ENCODE measurements at places on chromosomes 7 and 10.
A peak's percentile ranks its signal among the peaks of the same experiment; 100 is the strongest.

DNA sequence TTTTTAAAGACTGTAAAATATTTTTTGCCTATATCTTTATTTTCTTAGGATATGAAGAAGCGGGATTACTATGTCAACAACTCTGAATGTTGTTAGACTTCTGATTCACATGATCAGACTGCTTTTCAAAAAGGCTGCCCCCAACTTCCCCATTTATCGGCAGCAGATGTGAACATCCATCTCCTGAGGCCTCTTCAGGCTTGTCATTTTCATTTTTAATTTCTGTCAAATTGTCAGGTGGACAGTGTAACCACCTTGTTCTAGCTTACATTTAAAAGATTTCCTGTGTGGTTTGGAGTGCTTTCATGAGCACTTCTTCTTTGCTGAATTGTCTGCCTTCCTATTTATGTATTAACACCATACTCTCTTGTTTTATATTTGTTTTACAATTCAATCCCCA lies 78.8 kb upstream of the GSDME start:
- no peak for DNase-seq

GRCh38 chr7:156558198-156558597 lies 82.4 kb upstream of the RNF32 start:
- DNase-seq: peak; percentile 23

DNA sequence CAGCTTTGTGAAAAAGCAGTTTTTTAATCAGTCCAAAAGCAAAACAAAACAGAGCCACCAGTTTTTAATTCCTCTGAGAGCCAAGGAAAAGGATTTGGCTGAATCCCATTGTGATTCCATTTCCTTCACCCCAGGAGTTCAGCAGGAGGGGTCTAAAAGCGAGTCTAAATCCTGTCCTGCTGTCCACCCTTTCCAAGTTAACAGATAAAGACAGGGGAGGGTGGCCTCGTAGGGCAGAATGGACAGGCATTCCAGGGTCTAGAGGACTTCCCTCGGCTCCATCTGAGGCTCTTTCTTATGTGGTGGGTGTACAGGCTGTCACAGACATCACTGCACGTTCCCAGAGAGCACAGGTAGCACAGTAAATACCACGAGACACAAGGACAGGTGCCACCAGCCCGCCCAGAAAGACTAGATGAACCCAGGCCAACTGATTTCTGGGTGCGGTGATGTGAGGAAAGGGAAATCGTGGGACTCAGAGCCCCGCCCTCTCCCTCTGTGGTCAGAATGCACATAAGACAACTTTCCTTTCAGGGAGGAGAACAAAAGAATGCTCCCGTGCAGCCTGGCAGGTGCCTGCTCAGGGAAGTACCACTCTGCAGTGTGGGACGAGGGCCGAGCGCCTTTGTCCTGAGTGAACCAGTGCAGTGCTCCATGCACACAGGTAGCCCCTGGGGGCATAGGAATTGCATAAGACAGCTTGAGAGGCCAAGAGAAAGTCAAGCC lies 119.7 kb downstream of the ABLIM1 start:
- DNase-seq: no peak

DNA sequence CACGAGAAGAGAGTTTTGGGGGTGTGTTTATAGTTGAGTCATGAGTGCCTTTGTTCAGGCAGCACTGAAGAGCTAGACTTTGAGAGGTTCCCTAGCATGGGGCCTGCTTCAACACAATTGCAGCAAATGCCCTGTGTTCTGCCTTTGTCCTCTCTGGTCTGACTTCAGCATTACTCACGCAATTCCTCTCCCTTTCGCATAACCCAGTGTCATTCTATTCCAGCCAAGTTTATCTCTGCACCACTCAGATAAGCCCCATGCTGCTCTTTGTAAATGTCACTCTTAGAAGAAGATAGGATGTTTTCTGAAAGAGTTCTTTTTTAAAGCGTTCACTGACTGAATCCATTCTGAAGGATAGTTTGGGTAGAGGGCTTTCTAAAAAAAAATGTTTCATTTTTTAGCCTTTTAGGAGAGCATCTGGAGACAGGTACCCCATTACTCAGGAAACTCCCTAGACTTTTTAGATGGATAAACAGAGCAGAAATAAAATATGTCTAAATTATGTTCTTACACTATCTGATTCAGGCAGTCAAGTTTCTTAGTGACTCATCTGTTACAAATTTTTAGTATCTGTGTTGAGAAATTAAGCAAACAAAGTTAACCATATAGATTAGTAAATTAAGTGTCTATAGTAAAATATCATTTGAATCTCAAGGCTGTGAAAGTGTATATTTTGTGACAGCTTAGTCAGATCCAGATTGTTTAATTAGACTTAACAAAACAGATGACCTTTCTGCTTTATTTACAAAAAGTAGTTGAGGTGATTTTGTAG lies 318.5 kb downstream of the GPR158 start:
- peak; percentile 87 for DNase-seq

GRCh38 chr7:35701287-35701900 lies 6.5 kb upstream of the HERPUD2 start:
- DNase-seq: no peak

DNA sequence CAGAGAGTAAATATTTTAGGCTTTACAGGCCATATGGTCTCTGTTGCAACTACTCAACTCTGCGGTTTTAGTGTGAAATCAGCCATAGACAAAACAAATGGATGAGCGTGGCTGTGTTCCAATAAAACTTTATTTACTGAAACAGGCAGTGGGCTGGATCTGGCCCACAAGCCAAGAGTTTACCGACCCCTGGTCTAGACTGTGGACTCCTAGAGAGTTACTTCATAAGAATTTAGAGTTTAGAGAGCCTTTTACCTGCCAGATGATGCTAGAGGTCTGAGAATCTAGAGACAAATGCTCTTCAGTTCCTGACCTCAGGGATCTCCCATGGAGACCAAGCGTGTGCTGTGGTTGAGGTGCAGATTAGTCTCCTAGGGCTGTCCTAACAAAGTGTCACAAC lies 174.8 kb downstream of the PTEN start:
- no peak for DNase-seq

- DNase-seq: no peak
These were observed 192.9 kb upstream of the FZD8 start for GRCh38 chr10:35834877-35835494.

- DNase-seq: no peak
These were observed 1676.7 kb downstream of the REEP3 start for GRCh38 chr10:65197935-65198334.

- no peak for DNase-seq
These were observed 57.0 kb downstream of the DNAJC12 start for GRCh38 chr10:67780759-67781538.

- DNase-seq: no peak
These were observed 150.0 kb upstream of the NEBL start for GRCh38 chr10:21047096-21047495.

DNA sequence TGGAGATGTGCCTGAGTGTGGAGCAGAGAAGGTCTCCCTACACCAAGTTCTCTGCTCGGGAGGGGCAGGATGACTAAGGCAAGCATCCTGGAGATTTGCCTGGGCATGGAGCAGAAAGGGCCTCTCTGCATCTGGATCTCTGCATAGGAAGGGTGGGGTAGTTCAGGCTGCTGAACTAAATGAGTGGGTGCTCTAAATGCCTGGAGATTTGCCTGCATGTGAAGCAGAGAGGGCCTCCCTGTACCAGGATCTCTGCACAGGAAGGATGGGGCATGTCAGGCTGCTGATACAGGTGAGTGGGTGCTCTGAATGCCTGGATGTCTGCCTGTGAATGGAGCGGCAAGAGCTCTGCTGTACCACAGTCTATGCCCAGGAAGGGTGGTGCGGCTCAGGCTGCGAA lies 680.7 kb downstream of the SUGCT start:
- no peak for DNase-seq

DNA sequence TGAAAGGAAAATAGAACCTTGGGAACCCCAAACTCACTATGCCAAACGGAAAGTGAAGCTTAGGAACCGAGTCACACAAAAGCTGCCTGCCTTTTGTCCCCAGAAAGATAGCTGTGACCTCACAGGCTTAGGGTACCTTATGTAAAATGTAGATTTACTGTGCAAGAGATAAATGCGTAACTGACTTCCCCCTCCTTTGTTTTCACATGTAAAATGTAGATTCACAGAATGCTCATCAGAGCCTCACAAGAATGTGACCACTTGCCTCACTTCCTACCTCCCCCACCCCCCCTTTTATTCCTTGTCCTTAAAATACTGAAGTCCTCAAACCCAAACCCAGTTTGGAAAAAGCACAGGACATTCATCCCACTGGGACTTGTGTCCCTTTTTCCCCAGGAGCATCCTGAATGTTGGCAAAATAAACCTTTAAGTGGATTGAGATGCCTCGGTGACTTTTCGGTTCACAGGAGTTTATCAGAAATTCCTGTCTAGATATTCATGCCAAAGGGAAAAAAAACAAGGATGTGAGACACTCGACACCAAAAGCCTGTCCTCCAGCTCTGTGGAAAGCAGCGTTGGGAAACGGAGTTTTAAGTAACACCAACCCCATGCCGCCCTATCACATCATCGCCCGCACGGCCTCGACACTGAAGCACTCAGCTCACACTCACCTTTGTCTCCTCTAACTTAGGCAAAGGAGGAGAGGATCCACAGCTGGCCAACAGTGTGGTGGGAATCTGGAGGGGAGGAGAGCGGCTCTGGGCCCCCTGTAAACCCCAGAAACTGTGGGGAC lies 45.9 kb downstream of the SVIL start:
- no peak for DNase-seq

- DNase-seq: no peak
These were observed 45.0 kb downstream of the ALOX5 start for GRCh38 chr10:45418849-45419675.

DNA sequence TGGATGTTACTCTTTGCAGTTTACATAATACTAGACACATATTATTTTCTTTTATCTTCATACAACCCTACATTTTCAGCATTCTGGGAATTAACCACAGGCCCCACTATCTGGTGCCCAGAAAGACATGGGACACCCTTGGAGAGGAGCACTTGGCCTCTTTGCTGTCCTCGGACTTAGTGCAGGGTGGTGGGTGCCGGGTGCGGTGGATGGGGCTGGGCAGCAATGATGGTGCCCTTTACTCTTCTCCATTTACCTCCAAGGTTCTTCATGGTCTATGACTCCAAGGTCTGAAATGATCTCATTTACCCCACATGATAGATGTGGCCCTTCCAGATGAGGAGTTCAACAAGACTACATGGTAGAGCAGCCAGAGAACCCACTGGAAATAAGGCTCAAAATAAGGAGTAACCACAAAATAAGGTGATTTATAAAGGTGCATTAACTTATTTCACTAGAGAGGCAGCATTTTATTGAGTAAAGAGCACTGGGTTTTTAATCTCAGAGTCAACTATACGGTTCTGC lies 56.2 kb upstream of the IGFBP3 start:
- DNase-seq: no peak

DNA sequence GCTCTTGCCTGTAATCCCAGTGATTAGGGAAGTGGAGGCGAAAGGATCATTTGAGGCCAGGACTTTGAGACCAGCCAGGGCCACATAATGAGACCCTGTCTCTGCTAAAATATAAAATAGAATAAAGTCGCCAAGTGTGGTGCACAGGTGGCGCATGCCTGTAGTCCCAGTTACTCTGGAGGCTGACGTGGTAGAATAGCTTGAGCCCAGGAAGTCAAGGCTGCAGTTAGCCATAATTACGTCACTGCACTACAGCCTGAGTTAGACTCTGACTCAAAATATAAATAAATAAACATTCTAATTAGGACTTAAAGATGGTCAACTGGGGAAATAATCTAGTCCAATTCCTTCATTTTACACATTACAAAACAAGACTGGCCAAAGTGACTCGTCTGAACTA lies 768 bp downstream of the CHCHD2 start:
- peak; percentile 65 for DNase-seq

DNA sequence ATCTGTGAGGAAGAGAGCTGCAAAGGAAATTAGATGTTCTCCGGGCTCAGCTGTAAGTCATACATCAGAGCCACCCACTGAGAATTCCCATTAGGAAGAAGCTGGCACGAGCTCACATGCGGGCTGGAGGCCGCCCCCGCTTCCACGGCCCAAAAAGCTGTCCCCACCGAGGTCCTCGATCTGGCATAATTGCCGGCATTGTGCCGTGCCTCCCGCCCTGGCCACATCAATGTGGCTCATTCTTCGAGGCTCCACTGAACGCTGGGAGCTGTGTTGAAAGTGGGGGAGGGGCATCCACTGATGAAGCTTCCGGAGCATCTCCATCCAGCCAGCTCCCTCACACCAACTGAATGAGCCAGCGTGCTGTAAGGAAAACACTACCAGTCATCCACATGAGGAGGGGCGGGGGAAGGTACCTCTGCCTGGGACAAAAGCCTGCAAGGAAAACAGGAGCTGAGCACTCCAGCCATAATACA lies 173.1 kb downstream of the PTPRN2 start:
- DNase-seq: no peak
